ENCODE measurements at places on chromosomes 11 and 22.

DNA sequence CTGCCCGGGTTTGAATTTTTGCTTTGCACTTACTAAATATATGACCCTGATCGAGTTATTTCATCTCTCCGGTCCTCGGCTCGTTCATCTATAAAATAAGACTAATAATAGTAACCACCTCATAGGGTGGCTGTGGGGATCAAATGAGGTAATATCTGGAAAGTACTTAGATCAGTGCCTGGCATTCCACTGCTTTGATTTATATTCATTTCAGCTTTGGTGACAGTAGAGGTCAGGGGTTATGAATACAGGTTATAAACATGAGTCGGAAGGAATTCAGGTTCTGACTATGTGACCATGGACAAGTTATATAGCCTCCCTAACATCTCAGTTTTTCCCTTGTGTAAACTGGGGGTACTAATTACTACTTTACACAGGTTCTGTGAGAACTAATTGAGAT is 2.9 kb upstream of the TEAD1 start:
- no peak for DNase-seq

DNA sequence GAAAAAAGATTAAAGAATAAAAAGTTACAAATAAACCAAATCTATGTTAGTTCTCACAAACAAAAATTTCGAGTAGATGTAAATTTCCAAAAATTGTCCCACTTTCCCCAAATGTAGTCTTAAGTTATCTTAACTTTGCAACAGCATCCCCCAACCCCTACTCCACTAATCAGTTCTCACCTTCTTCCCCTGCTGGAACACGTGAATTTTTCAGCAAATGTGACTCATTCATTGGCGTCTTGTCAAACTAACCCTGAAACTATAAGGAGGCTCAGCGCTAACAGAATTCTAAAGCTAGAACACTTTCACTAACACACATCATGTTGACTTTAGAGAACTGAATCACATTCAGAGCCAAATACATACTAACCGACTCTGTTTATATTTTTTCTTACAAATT is 46.1 kb downstream of the PHF21A start:
- no peak for DNase-seq

- no peak for DNase-seq
Measured at GRCh38 chr22:22452211-22452610, 56.3 kb downstream of the ZNF280B start.

GRCh38 chr11:1557051-1557884 is 14.8 kb downstream of the DUSP8 start:
- no peak for DNase-seq

DNA sequence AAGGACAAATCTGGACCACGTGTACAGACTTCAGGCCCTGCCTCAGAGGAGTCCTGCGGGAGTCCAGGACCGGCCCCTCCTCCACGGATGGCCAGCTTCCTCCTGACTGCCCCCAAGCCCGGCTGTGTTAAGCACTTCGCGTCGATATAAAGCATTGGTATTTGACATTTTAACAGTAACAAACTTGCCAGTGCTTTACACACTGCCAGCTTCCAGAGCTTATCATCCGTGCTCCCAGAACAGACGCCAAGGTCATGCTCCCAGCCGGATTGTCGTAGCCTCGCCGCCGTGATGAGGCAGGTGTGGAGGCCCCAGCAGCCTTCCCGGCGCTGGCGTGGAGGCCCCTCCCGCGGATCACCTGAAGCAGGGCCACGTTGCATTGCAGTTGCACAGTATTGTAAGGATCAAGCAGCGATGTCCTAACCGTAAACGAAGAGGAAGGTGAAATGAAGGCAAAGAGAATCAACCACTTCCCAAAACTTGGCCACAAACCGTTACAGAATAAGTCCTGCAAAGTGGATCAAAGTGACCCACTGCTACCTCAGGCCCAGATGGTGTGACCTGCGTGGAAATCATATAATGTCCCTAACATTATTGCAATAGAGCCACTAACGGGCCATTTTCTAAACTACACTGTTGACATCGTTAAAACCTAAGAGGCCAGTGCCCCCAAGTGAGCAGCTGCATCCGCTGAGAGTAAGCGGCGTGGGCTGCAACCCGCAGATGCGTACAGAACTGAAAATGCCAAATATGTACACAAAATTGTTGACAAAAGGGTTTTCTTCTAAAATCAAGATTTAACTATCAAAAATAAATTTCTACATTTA is 51.6 kb downstream of the CERK start:
- no peak for DNase-seq

- no peak for DNase-seq
Measured at GRCh38 chr11:8983552-8983951, 19.3 kb upstream of the TMEM9B start.
